ENCODE measurements at places on chromosomes 13 and 19.
A peak's percentile ranks its signal among the peaks of the same experiment; 100 is the strongest.

GRCh38 chr19:7159105-7159933 lies 89.8 kb downstream of the ZNF557 start:
- no peak for DNase-seq

- DNase-seq: peak; percentile 95
These were observed at the start of gene PCCA for GRCh38 chr13:100088644-100089464. TSS of gene PCCA (plus strand) at chr13:100089093. CDS start at chr13:100089121, 28 bp downstream.

DNA sequence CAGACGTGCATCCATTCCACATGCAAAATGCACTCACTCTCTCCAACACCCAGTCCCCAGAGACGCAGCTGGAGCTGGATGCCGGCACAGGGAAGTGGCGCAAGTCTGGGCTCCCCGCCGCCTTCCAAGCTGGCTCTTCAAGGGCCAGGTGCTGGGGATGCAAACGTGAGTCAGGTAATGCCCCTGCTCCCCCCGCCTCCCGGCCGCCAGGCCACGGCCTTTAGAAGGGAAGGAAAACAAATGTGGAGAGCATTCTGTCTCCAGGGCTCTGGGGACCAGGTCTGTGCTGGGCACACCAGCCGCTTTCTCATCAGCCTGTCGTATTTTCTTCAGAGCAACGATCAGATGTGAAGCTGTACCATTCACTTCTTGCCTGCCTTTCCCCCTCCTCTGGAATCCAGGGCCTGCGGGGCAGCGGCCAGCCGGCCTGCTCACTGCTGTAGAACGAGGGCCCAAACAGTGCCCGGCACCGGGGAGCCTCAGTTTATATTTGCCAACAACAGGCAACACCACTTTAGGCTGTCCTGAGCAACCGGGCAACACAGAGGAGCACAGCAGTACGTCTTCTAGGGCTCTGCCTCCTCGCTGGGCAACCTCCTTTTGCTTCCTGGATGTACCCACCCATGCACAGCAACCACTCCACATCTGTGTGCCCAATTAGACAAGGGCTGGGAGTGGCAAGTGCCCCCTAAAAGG lies 3.8 kb downstream of the RAB20 start:
- DNase-seq: no peak

- DNase-seq: no peak
These were observed 126.3 kb downstream of the STK24 start for GRCh38 chr13:98450539-98451111.

- DNase-seq: peak; percentile 32
These were observed 6.9 kb downstream of the ZNF490 start for GRCh38 chr19:12603714-12604113.

DNA sequence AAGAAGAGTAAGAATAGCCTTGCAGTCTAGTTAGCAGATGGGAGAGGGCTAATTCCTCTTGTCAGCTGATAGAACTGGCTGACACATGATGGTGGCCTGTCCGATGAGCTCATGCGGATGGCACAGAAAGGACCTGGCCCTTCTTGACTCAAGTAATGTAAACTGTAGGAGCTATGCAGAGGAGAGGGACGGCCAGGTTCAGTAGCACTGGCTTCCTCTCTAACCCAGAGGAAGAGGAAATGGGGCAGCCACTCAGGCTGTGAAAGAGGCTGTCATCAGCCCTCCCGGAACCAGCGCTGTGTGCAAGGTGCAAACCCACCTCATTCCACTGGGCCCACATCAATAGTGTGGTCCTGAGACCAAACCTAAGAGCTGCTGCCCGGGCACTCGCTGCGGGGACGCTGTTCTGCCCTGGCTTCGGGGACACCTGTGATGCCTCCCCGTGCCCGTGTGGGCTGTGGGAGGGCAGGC lies 30.8 kb upstream of the USE1 start:
- DNase-seq: no peak

GRCh38 chr19:30224689-30225606 lies 147.2 kb upstream of the ZNF536 start:
- no peak for DNase-seq

DNA sequence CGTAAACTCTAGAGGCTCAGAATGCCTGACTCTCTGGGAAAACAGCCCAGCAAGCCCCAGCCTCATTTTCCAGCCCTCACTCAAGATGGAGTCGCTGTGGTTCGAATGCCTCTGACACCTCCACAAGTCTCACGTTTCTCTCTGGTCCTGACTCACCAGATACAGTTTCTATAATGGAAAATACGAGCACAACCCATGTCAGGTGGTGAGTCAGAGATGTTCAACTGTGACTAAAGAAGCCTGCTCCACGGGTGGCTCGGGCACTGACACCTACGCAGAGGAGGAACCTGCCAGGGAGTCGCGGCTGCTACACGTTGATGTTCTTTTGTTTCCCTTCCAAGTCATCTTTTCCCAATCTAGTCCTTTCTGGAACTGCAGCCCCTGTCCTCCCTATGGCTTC lies 87.1 kb upstream of the STK24 start:
- no peak for DNase-seq

DNA sequence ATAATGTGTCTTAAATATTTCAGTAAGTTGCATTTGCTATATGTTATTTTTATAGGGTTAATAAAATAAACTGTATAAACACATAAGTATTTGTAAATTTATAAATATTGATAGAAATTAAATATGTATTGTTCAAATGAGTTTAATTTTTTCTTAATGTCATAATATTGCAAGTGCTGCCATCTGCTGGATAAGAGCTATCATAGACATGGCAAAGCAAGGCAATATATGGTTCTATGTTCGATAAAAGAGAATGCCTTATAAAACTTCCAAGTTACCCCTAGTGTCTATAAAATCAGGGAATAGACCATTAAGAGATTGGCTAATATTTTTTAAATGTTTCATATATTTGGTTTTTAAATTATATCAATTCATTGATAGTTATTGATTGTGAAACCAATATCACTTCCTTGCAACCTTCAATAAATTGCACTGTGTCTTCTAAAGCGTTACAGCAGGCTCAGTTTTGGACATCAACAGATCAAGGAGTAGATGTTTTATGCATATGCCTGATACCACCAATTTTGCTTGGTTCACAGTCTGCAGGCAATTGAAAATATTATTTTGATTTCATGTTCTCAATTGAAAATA lies 29.0 kb upstream of the SLITRK6 start:
- peak; percentile 71 for DNase-seq

All from hematopoietic multipotent progenitor cell treated with erythropoietin and hydrocortisone succinate and interleukin-3 and kit ligand, for 6 days (in vitro differentiated cells).